Bronchial epithelial cell (primary cell): ENCODE measurements at places on chromosomes 5 and 9.
A peak's percentile ranks its signal among the peaks of the same experiment; 100 is the strongest.

- DNase-seq: no peak
Observed at GRCh38 chr5:1735320-1735970, 64.2 kb downstream of the MRPL36 start.

- DNase-seq: peak; percentile 38
Observed at GRCh38 chr5:179768326-179769085, 25.3 kb upstream of the LTC4S start.

DNA sequence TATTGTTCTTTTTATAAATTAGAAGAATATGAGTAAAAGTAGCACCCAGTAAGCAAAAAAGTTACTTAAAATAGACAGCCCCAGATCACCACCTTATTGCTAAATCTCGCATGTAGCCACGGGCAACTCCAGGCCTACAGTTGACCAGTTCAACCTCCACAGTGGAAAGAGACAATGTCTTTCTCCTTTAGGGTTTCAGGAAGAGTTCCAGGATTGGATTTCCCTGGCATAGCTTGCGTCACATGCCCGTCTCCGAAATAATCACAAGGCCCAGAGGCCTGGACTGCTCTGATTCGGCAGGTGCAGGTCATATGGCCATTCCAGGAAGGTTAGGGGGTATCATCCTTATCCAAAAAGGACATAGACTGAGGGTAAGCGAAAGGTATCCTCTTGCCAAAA is 9.9 kb upstream of the PFDN1 start:
- no peak for DNase-seq

DNA sequence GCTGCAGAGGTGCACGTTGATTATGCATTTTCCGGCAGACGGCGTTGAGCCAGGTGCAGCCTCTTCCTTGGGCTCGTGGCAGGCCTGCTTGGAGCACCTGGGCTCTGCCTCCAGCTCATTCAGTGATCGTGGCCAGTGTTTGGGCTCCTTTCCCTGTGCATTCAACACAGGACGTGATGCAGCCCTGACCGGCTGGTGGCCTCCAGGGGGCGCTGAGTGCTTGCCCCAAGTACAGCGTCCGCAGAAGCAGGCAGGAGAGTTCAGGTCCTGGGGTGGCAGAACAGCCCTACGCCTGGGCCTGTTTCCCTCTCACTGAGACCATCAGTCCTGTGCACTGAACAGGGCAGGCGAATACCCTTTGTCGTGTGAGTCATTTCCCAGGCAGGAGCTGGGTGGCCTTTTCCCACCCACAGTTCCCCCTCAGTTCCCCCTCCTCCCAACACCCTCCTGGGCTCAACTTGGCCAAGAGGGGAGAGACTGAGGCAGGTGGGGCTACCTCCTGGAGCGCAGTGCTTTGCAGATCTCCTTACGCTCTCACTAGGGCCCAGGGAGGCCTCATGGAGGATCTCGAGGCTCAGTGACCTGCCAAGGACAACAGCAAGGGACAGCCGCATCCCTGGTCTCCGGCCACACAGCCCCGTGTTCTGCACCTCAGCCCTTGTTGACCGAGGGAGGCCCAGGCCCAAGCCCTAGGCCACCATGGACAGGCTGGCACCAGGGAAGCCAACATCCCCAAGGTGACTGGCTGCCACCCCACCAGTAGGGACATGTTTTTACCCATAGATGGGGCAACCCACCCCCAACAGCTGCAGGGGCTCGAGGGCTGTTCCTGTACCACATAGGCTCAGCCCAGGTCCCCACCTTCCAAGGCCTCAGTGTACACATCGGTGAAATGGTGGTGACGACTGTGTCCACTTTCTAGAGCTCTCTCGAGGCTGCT is 52.9 kb downstream of the LRSAM1 start:
- peak; percentile 67 for DNase-seq

- DNase-seq: peak; percentile 46
Observed at GRCh38 chr9:106718936-106719335, 144.0 kb upstream of the ZNF462 start.
